ENCODE measurements at places on chromosomes 2 and 18.

DNA sequence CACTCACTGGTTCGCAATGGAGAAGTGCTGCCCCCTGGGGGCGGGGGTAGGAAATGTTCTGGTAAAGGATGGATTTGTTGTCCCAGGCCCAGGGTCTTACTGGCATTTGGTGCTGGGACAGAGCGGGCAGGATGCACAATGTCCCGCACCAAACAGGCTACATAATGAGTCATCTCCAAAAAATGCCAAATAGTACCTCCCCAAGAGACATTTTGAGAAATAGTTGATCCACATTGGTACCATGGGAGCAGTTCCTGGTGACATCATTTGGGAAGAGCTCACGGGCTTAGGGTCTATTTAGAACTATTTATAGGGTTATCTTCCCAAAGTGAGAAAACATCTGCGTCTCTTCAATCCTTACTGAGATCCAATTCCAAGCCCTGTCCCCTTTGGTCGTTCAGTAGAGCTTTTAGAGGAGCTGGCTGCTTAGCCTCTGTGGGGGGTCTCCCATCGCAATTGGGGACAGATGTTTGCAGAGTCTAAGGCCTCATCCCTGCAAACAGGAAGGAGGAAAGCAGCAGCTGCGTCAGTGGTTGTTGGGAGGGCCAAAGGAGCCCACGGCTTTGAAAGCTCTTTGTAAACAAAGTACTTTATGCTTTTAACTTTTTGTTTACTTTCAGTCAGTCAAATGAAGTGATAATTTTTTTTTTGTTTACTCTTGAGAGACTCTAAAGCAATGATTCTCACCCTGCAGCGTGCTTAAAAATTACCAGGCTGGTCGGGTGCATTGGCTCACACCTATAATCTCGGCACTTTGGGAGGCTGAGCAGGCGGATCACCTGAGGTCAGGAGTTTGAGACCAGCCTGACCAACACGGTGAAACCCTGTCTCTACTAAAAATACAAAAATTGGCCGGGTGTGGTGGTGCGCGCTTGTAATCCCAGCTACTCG is 49.3 kb downstream of the GREB1 start:
- DNase-seq: peak; percentile 69

- DNase-seq: no peak
These were observed 497.2 kb downstream of the THSD7B start for GRCh38 chr2:137262594-137262993.

DNA sequence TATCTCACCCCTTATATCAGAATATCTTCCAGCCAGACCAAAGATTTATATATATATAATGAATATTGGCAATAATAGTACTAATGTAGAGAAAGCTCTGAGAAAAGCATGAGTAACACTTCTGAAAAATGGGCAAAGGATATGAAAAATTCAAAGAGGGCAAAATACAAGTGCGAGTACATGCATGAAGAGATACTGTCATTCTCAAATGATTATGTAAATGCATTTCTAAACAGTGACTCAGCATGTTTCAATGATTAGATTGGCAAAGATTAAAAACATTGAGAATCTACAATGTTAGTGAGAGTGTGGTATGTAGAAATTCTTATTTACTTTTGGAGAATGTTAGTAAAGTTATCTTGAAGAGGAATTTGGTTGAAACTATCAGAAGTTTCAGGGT is 118.3 kb upstream of the NEDD4L start:
- no peak for DNase-seq

- DNase-seq: peak; percentile 17
These were observed 565.5 kb upstream of the CHAC2 start for GRCh38 chr2:53202063-53202462.

All from SHP77 treated with DMSO at 0.1 percent for 48 hours (cell line).